ELF-1 (cell line): ENCODE measurements at places on chromosomes 7 and 10.
A peak's percentile ranks its signal among the peaks of the same experiment; 100 is the strongest.

DNA sequence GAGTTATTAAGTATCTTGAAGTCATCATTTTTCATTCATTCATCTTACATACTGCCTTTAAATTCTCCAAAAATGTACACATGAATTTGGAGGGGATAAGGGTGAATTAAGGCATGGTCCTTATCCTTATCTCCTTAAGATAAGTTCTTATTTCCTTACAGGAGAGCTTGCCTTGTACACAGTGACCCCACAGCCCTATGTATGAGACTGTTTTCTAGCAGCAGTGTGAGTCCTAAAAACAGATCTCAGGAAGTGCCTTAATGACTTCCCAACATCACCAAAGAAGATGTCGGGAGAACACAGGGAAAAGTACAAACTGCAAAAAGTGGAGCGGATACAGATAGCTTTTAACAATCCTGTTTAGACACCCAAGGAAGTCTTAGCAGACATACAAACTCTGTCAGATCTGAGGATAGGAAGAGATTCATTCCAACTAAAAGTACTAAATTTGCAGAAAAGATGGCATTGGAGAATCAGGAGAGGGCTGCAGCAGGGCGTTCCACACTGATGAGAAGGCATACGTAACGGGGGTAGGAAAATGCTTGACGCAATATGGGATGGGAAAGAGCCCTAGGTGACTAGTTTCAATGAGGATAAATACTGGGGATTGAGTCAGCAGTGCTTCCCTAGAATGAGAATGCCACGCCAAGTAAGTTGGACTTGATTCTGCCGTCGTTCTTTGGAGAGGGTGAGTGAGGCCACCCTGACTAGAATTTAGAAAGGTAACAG, 570.2 kb downstream of the PARD3 start:
- no peak for DNase-seq

DNA sequence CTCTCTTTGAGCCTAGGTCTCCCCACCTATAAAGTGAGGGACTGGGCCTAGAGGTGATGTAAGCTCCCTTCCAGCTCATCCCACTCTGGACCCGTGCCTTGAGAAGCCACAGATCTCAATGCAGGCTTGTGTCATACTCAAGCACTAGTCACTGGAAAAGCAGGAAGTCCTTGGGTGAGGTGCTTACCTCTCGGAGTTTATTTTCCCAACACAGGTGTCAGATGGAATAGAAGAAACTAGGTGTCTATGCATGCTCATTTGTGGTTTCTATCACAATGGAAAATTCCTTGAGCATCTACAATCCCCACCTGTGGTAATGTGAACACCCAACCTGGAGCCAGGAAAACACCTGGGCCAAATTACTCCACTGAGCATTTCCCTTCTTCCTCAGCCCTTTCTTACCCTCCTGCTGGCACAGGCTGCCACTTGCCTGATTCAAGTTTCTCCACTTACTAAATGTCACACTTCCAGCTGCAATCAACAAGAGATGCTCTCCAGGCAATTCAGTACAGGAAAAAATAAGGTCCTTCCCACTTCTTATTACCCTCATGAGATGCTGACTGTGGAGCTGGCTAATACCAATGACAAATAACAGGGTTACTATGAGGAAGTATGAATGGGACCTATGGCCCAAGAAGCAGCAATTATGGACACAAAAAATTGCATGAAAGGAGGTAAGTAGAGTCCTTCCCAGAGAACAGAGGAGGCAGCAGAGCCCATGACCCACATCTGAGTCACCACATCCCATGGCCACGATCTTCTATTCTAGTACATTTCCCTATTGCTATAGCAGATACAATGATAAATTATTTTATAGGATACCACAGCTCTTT, 13.1 kb downstream of the LSM5 start:
- DNase-seq = no peak

DNA sequence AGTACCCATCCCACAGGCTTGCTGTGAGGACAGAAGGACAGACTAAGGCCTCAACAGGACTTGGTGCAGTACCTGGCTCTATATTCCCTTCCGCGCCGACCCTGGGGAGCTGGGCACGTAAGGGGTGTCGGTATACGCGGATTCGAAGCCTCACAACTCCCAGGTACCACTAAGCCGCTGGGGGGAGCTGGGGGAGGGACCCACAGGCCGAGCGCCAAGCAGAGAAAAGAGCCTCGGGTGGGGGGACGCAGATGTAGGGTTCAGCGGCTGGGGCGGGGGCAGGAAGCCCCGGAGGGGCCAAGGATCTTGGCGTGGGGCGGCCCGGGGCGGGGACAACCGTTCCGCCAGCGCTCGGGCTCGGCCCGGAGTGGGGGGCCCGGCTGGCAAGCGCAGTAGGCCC, 126.4 kb upstream of the ZNF746 start:
- no peak for DNase-seq

DNA sequence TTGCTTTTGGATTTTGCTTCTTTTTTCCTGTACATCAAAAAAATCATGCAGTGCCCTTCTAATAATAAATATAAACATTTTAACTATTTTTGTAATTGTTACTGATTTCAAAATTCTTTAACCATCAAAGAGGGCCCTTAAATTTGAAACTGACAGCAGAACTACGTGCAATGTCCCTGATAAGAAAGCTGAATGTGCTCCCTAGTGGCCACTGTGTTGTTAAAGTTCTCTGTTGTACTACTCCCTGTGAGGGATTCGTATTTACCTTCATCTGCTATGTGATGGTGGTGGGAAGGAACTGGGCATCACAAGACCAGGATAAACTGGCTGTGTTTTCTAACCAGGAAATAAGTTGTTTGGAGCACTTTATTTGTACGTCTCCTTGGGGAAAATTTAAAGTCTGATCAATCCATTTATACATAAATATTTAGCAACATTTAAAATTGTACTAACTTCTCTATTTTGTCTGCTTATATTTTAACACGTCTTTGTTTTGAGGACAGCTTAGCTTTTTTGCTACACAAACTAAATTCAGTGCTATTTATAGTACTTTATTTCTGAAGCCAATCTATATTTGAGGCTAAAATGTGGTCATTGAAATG, 322.4 kb downstream of the HGF start:
- peak; percentile 13 for DNase-seq

- DNase-seq = no peak
Measured at GRCh38 chr7:103715376-103716120, 269.5 kb upstream of the SLC26A5 start.

DNA sequence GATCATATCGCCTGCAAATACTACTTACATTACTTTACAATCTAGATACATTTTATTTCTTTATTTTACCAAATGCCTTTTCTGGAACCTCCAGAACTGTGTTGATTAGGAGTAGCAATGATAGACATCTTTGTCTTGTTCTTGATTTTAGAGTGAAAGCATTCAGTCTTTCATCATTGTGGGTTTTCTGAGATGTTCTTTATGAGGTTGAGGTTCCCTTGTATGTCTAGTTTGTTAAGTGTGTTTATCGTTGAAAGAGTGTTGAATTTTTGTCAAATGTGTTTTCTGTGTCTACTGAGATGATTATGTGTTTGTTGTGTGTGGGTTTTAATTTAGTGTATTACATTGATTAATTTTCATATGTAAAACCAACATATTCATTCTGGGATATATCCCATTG, 17.1 kb downstream of the SEPTIN7 start:
- DNase-seq = no peak

GRCh38 chr7:111933609-111934008, 272.6 kb downstream of the DOCK4 start:
- no peak for DNase-seq

DNA sequence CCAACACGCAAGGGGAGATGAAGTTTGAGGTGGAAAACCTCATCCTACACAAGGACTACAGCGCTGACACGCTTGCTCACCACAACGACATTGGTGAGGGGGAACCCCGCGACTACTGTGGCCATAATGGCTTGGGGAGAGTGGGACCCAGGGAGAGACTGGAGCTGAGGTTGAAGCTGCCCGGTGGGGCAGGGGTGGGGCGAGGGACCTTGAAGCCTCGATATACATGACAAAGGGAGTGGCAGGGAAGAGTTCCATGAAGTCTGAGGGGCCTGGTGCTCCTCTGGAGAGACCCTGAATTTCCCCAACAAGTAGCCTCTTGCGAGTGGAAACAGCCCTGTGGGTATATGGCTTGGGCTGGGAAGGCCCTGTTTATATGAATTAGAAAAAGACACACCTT, 3.1 kb downstream of the PLAU start:
- peak; percentile 31 for DNase-seq

DNA sequence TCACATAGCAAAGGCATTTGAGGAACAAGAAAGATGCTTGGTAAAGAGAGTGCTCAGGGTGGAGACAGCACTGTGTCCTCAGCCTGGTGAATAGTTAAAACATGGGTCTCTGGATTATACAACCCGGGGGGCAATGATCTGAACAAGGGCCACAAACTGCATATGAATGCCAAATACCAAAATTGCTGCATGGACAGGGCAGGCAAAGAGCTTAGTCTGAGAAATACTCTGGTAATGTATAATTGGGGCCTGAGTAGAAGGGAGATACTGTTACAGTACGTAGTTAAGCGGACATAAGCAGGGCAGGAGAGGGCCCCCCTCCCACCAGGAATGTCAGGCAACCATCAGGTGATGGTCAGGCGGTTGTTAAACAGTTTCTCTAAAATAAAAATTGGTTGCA, 99.3 kb upstream of the CDK1 start:
- DNase-seq = no peak

DNA sequence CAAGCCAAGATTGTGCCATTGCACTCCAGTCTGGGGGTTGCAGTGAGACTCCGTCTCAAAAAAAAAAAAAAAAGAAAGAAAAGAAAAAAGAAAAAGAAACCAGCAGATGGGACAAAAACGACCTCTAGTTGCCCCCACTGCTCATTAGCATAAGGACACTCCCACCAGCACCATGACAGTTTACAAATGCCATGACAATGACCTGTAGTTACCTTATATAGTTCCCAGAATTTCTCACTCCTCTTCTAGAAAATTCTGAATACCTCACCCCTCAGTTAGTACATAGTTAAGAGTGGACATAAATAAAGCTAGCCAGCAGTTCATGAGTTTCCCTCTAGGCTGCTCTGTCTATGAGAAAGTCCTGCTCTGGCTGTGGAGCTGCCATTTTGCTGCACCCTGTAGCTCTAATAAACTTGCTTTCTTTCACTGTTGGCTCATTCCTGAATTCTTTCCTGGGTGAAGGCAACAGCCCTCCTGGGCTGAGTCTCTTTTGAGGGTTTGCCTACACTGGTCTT, 276.8 kb upstream of the AKR1E2 start:
- no peak for DNase-seq

GRCh38 chr7:148702876-148703670, 4.4 kb downstream of the CUL1 start:
- DNase-seq = no peak

- no peak for DNase-seq
Measured at GRCh38 chr10:47238331-47239095, 61.5 kb upstream of the GDF10 start.
